ENCODE measurements at places on chromosomes 13 and 19.

- DNase-seq, result peak; percentile 31
Measured at GRCh38 chr13:30371649-30372265, 50.5 kb upstream of the UBE2L5 start.

- no peak for DNase-seq
Measured at GRCh38 chr13:75165543-75166230, 316.3 kb downstream of the TBC1D4 start.

- no peak for DNase-seq
Measured at GRCh38 chr13:38477676-38478075, 128.0 kb downstream of the UFM1 start.

DNA sequence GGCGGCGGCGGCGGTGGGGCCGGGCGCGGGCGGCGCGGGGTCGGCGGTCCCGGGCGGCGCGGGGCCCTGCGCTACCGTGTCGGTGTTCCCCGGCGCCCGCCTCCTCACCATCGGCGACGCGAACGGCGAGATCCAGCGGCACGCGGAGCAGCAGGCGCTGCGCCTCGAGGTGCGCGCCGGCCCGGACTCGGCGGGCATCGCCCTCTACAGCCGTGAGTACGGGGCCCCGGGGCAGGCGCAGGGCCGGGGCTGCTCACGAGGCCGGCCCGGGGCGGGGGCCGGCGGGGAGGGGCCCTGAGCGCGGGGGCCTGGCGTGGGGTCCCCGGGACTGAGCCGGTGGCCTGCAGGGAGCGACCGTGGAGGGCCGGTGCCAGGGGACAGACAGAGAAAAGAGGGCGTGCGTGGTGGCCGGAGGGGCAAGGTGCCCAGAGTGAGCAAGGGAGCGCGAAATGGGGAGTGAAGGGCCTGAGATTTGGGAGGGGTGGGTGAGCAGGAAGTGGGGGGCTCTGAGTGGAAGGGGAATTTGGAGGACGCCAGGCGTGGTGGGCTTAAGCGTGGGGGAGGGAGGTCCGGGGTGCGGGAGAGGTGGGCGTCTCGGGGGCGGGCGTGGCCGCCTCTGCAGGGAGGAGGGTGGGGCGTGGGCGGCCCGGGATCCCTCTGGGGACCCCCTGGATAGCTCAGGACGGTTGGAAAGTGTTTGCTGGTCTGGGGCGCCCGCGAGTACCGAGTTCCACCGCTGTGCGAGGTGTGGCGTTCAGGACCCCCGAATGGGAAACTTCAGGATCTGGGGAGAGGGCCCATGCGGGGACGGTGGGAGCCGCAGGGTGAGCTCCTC is 575 bp downstream of the CARM1 start:
- no peak for DNase-seq

- no peak for DNase-seq
Measured at GRCh38 chr19:46737298-46737654, 8.6 kb upstream of the FKRP start.

GRCh38 chr19:33275933-33276619 is 26.3 kb downstream of the CEBPA start:
- no peak for DNase-seq

DNA sequence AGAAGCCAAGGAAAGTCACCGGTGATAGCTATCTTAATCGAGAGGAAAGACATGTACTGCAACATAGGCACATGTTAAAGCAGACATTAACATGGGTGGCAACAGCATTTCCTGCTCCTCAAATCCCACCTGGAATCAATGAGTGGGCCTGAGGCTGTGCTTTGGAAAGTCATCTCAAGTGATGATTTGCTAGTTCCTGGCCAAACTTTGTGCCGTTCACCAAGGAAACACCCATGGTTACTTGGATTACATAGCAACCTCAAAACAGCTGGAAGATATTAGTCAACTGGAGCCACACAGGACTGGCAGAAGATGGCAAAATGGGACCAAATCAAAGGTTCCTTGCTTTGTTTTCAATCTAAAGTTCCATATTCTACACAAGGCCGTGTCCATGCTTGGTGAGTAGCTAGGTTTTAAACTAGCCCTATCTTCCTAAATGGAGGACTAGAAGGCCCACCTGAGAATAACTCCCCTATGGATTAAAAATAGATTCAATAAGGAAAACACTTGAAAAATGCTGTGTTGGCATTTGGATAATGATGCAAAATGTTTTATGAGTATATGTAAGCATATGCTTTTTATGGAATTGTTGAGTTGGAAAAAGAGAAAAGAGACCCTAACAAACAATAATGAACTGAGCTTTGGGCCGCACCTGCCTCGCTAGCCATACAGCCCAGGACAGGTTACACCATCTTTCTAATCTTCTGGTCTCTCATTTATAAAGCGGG is 144.5 kb downstream of the RGCC start:
- peak; percentile 75 for DNase-seq

DNA sequence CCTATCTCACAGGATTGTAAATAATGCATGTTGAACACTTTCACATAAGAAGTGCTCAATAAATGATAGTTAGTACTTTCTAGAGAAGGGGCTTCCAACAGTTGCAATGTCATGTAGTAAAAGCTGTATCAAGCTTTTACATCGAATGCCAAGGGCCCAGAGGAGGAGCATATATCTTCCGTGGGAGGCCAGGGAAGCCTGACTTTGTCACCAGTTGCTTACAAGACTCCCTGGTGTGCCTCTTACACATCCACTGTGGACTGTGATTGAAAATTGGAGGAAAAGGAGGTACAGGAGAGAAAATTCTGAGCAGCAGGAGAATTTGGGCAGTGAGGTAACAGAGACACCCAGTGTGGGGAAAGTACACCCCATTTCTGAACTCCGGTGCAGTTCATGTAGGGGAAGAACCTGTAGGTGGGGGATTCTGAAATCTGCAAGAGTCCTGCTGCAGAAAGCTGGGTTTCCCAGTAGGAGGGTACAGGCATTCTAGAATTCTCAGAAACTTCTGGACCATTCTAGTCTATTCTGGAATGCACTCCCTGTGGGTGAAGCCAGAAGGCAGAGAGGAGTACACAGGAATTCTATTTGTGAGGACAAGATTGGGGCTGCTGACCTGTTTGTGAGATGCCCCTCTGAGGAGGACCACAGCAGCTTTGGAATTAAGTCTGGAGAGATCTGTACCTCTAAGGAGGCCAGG is 54.0 kb downstream of the ALOX5AP start:
- no peak for DNase-seq

DNA sequence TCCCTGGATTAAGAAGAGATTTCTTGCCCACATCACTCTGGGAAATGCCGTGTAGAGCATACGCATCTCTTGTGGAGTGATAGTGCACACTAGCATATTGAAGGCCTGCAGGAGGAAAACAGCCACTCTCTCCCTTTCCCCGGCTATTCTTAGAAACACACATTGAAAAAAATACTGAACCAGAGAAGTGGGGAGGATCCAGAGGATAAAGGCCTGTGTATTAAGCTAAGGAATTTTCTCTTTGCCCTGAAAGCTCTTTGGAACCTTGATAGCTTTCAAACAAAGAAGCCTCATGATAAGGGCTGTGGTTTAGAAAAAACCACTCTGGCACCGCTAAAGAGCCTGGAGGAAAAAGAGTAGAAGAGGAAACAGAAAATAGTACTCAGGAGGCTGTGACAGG is 386.1 kb upstream of the NBEA start:
- DNase-seq, result no peak

- DNase-seq, result no peak
Measured at GRCh38 chr19:3923912-3924311, 9.0 kb upstream of the NMRK2 start.

- no peak for DNase-seq
Measured at GRCh38 chr13:49784886-49785570, 7.5 kb downstream of the KPNA3 start.

DNA sequence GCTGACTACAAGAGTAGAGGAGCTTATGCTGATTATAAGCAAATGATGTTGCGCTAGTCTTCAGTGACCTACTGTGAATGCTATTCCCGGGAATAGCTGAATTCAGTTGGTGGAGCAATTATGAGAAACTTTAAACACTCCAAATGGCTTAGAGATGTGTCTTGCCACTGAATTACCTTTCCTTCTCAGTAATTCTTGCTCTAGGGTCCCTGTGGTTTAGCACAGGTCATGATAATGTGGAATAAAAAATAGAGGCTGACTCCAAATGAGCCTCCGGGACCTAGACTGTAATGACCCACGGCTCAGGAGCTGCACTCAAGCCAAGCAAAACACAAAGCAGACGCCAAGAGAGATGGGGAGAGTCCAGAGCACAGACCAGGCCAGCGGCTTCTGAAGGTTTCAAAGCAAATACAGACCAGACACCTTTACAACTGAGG is 124.7 kb downstream of the RGCC start:
- DNase-seq, result no peak

DNA sequence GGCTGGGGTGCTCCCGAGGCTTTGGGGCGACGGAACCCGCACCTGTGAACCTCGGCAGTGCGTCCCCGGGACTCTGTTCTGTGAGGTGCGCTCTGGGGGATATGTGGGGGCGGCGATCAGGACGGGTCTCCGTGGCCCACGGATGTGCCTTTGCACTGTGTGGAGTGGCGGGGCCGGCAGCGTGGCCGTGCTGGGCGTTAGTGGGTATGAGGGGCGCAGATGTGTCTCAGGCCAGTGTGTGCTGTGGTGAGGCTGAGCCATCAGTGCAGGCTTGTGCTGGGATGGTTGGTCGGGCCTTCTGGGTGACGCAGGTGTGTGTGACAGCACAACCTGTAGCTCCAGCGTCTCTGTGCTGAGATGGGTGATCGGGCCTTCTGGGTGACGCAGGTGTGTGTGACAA is 16.9 kb downstream of the ZNF331 start:
- DNase-seq, result no peak

DNA sequence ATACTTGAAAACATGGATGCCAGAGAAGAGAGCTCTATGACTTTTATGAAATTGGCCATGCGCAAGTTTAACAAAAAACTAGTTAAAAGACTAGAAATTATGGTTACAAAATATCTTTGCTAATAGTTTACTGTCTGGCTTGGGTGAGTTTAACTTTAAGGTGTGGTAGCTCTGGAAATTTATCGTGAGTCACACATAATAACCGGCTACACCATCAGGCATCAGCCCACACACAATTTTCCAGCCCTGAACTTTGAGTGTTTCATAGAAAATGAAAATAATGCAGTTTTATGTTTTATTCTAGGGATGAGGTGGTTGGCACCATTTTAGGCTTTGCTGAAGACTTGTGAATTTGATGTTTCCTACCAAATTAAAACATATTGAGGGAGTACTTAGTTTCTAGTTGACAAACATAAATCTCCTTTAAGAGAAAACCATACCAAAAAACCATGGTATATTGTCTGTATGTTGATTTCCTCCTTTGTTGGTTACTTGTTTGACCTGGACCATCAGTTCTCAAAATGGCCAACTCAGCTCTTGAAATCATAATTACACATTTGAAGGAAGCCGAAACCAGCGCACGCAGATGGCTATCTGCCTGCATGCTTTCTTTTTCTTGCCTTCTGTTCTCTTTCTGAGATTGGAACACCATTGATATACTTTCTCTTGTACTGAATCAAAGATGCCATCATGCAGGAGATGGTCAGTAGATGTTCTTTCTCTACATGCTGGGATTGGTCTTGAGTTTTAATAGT is 125.1 kb downstream of the AKAP11 start:
- DNase-seq, result no peak

- DNase-seq, result no peak
Measured at GRCh38 chr13:25085125-25085742, 10.7 kb upstream of the PABPC3 start.

GRCh38 chr19:48806518-48806817 is 4.4 kb downstream of the BCAT2 start:
- DNase-seq, result no peak

DNA sequence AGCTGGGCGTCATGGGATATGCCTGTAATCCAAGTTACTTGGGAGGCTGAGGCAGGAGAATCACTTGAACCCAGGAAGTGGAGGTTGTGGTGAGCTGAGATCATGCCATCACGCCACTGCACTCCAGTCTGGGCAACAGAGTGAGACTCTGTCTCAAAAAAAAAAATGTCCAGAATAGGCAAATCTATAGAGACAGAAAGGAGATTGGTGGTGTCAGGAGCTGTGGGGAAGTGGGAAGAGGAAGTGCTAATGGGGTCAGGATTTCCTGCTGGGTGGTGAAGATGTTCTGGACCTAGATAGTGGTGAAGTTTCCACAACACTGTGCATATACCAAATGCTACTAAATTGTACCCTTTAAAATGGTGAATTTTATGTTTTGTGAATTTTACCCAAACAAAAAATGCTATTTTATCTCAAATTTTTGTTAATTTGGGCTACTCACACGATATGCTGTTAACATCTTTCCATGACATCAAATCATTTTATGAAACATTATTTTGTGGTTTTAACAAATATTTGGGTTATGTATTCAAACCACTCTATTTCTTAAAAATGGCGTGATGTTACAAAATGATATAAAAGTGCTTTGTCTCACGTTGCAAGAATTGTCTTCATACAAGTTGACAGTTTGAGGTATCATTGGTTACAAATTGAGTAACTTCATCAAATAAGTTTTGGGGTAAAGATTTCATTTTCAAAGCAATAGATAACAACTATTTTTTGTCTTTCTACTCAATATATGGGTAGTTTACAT is 7.4 kb upstream of the CYP4F3 start:
- no peak for DNase-seq

DNA sequence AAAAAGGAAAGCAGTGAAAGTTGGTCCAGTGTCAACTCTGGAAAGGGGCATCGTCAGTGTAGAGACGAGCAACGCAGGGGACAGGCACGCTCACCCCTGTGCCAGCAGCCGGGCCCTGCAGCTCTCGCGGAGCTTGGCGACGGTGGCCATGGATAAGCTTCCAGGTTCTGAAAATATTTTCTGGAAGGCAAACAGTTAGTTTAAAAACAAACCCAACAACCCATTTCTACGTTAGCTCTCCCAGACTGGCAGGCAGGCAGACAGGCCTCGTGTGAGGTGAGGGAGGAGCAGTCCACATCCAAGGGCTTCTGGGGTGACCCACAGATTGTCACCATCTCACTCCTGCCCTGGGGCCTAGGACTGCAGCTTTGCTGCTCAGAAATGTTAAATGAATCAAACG is 27.4 kb downstream of the LAMP1 start:
- no peak for DNase-seq

DNA sequence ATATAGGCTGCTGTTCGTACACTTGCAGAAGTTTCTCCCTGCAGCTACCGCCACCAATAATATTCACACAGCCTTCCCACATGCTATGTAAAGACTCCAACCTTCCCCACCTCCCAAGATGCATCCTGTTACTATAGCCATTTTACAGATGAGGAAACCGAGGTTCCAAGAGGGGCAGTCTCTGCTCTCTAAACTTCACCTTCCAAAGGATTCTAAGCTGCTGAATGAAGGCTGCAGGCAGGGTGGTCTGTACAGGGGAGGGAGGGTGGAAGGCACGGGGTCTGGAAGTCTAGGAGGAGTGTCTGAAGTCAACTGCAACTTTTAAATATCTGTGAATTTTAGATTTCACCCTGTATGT is 1.9 kb upstream of the NFIC start:
- no peak for DNase-seq

DNA sequence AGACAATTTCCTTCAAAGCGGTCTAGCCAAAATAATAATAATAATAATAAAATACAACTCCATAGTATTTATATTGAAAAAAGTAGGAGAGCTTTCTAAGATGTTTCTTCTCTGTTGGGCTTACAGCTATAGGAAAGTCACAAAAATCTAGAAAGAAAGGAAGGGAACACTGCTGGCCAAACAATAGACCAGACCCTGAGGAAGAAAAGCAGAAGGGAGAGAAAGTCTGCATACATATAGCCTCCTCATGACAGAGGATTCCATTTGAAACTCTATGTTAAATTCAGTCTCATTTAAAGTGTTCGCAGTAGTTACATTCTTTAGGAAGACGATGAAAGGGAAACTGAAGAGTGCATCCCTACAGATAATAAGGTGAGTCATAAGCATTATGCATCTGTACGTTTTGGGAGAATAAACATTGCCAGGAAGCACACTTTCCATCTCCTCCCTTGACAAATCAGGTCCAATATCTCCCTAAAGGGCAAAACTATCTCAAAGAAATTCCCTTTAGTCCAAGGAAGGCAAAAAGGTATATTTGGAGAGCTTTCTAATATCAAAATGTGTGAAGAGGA is 86.5 kb downstream of the PCDH9 start:
- no peak for DNase-seq

Data from GM04503 (cell line).